ENCODE measurements at places on chromosomes 6 and 20.

- DNase-seq = no peak
These were observed 146.8 kb downstream of the EYA2 start for GRCh38 chr20:47041396-47041899.

DNA sequence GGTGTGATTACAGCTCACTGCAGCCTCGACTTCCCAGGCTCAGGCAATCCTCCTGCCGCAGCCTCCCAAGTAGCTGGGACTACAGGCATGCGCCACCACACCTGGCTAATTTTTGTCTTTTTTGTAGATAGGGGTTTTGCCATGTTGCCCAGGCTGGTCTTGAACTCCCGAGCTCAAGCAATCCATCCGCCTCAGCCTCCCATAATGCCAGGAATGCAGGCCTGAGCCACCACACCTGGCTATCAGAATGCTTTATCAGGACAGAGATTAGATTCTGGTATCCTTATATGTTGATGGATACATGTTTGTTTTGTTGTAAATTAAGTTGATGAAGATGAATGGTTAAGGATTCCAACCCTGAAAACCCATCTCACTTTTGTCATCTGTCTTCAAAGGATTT, 24.2 kb downstream of the LHFPL5 start:
- no peak for DNase-seq

DNA sequence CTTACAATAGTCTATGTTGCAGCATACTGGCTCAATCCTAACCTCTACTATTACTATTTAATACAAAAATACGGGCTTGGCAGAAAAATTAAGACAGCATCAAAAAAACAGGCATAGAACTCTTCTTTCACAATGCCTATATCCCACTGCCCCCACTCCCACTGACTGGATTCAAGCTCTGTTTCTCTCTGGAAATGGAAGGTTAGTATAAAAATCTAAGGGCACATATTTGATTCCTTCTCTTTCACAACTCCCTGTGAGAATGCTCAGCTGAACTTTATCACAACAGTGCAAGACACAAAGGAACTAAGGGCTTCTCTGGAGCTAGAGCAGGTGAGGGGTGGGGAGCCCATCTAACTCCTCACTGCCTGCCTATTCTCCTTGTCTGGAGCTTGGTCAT, 258.4 kb upstream of the FAM83B start:
- no peak for DNase-seq

DNA sequence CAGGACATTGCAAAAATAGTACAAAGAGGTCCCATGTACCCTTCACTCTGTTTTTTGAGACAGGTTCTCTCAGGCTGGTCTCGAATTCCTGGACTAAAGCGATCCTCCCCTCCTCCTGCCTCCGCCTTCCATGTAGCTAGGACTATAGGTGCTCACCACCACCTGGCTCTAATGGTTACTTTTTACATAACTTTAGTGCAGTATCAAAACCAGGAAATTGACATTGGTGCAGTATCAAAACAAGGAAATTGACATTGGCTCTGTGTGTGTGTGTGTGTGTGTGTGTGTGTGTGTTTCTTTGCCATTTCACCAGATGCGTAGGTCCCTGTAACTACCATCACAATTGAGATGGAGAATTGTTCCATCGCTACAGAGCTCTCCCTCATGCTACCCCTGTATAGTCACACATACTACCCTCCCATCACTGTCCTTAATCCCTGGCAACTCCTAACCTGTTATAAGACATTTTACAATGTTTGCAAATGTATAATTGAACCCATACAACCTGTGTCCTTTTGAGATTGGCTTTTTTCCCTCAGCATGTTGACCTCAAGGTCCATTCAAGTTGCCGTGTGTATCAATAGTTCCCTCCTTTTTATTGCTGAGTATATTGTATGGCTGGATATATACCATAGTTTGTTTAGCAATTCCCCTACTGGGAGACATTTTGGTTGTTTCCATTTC, 28.3 kb upstream of the RIPOR2 start:
- DNase-seq = no peak

DNA sequence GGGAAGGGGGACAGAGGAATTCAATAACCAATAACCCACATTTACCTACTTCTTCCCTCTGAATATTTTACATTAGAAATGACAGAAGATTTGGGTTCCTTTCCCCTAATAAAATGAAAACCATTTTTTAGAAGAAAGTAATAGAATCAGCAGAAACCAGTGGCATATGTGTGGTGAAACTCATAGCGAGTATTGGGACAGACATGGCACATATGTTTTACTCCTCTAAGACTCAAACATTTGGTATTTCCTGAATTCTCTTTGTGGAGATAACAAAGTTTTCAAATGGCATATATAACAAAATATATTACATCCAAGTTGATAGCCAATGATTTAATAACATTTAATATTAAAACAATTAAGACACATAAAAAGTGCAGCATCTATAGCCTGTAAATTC, 12.9 kb upstream of the BEND3 start:
- DNase-seq = no peak

DNA sequence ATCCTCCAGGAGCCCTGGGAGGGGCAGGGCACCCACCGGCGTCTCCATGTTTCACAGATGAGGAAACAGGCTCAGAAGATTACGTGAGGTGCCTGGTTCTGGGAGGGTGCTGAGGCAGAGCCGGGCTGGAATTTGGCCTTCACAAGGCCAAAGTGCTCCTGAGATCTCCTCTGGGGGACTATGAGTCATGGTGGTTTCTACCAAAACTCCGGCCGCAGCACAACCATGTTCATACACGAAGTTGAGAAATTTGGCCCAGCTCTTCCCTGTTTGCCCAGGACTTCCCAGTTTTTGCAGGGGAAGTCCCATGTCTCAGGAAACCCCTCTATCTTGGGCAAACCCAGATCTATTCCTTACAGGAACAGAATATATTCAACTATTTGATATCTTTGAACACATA, 172.9 kb upstream of the CDYL start:
- peak; percentile 34 for DNase-seq

- no peak for DNase-seq
These were observed 10.7 kb upstream of the TLDC2 start for GRCh38 chr20:36865076-36865860.

DNA sequence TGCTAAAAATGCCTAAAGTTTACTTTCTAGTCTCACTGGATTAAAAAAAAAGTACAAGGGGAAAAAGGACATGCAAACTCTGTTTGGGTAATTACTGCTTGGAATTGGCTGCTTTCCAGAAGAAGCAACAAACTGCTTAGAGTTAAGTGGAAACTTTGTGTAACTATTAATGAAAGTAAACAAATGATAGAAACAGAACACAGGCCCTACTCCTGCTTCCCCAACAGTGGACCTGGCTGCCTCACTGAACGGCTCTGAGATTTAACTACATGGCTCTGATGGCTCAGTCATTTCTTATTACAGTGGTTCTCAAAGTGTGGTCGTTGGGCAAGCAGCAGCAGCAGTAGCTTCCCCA, 108.5 kb downstream of the MAN1A1 start:
- peak; percentile 12 for DNase-seq

DNA sequence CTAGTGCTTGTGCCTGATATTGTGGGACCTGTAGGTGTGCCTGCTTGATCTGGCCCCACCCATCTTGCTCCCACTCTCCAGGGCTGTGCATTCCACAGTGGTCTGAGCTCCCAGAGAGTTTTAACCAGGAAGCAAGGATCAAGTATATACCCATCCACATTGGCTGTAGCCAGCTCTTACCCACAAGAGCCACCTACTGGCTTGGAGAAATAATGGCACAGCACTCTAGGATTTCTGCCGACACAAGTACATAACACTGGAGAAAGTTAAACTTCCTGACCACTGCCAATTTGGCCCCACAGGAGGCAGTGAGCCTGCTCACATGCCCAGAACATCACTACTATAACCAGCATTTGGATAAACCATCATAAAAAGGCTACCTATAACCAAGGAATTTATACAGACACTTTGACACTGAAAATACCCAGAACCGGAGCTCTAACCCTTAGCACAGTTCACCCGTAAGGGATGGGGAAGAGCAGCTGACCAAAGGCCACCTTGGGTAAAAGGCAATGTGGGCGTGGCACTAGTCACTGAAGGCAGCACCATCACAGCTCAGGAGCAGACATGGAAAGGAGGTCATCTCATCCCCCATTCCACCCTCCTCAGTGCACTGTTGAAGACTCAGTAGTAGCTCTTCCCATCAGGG, 440.4 kb downstream of the BTBD3 start:
- no peak for DNase-seq

GRCh38 chr6:129623008-129623732, 86.8 kb downstream of the ARHGAP18 start:
- DNase-seq = no peak

DNA sequence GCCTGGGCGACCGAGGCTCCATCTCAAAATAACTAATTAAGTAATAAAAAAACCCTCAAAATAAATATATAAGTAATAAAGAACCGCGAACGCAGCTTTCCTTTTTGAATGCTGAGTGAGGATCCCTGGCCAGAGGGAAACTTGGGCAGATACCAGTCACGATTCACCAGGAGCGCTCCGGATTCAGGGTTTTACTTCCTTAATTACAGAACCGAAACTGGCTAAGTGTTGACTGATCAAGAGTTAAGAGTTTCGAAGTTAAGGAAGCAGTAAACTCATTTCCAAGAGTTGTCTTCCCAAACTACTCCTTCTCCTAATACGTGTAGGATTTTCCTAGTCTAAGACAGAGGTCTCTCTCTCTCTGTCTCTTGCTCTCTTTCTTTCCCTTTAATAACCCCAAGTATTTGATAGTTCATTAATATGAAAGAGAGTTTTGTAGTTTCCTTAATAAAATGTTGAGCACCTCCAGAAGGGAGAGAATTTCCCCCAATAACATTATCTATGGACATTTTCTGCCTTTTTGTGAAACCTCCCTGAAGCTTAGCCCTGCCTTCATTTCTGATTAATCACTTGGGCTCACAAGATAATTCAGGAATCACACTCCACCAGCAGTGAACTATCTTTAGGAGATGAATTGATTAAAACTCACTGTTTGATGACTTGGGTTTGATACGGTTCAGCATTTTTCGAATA, 61.4 kb upstream of the ZNF217 start:
- DNase-seq = no peak

GRCh38 chr6:145530454-145530853, 204.9 kb downstream of the EPM2A start:
- no peak for DNase-seq

DNA sequence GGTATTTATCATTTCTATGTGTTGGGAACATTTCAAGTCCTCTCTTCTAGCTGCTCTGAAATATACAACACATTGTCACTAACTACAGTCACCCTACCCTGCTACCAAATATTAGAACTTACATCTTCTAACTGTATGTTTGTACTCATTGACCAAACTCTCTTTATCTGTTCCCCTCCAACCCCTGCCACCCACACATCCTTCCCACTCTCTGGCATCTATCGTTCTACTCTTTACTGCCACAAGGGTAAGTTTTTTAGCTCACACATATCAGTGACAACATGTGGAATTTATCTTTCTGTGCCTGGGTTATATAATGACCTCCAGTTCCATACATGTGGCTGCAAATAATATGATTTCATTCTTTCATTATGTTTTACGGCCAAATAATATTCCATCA, 171.9 kb downstream of the GMDS start:
- DNase-seq = no peak

DNA sequence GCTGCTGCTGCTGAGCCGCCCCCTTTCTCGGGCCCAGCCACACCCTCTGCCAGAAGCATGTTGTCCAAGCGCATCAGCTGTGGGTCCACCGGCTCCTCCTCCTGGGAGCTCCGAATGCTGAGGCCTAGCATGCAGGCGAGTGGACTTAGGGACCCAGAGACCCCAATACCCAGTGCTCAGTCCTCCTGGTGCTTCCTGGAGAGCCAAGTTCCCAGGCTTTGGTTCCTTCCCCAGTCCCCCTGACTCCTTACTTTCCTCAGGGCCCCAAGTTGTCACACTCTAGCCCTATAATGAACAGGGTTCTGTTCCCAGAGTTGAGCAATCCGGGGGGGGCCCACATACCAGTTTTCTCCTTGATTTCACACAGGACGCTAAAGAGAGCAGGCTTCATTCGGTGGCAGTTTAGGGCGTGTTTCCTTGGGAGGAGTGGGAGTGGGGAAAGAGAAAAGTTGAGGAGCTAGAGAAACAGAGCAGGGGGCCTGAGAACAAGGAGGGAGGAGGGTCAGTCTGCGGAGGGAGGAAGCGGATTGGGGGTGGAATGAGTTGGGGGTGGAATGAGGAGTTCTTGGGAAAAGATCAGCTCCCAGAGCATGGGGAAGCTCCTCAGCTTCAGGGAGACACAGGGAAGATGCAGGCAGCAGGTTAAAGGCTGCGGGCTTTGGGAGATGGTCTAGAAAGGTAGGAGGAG, 1.5 kb downstream of the PBX2 start:
- DNase-seq = peak; percentile 68

GRCh38 chr20:61191096-61191495, 61.0 kb upstream of the CDH4 start:
- no peak for DNase-seq

- no peak for DNase-seq
These were observed 191.4 kb downstream of the REV3L start for GRCh38 chr6:111291336-111292259.
